ENCODE measurements at places on chromosomes 6 and 20.

DNA sequence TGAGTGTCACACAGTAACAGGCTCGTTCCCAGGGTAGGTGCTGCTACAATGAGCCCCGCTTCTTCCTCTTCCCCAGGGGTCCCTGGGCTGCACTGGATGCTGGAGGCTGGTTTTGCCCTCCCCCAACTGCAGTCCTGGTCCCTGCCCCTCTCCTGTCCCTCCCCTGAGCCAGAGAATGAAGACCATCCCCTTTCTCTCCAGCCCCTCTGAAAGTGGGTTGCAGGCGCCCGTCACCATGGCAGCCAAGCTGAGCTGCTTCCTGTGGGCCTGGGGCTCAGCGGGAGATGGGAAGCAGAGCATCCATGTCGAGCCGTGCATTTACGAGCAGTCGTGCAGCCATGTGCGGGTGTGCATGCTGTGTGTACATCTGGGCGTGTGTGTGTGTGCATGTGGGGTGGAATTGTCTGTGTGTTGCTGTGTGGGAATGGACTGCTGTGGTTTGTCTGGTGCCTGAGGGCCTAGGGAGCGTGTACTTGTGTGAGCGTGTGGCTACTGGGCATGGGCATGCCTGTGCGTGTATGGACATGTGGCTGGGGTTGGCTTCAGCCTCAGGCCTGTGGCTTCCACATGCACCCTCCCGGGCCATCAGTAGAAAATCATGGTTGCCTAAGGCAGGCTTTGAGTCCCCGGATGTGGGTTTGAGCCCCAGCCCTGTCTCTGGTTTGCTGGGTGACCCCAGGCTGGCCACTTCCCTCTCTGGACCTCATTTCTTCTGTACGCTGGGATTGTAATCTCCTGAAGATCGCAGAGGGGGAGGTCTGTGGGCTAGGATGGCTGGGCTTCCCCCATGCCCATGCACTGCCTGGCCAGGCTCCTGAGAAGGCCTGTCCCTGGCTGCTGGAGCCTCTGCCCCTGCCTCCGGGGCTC is 48.8 kb downstream of the SRC start:
- DNase-seq: no peak

- no peak for DNase-seq
These were observed 404 bp downstream of the SLC22A23 start for GRCh38 chr6:3456395-3456897.

DNA sequence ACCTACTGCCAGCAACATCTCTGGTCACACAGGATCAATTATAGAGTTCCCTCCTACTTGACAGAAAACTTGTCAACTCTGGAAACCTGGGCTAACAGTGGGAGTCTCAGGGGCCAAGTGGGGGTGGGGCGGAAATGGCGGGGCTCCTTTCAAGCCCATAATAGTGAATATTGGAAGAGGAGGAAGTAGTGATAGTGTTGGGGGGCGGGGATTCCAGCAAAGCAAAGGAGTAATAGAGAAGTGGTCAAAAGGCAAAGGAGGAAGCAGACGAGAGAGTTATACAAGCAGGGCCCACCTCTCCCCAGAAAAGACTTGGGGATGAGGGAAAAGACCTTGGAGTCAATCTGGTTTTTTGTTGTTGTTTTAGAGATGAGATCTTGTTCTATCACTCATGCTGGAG is 2.1 kb downstream of the DEF6 start:
- no peak for DNase-seq

GRCh38 chr6:167963589-167964057 is 33.8 kb upstream of the KIF25 start:
- no peak for DNase-seq

DNA sequence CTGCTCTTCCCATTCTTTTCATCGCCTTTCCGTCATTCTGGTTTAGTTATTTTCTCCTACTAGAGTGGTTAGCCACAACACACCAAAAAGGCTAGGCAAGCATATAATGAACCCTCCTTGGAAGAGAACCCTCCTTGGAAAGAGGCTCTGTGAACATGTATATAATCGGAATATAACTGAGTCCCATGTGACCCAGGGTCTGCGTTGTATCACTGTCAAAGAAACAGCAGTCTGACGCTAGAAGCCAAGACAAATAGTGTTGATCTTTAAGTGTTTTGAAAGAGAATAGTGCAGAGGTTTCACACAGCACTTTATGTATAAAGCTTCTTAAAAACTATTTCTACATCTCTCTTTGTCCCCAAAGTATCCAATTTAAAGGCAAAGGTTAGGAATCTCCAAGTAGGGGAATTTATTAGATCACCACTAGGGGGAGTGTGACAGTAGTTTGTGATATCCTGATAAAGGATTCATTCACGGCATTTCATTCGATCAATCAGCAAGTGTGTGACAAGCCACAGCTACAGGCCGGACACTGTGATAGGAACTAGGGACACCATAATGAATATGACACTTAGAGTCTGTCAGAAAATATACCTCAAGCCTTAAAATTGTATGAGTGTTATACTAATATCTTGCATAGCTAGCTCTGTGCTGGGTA is 395.3 kb downstream of the CD109 start:
- DNase-seq: no peak

DNA sequence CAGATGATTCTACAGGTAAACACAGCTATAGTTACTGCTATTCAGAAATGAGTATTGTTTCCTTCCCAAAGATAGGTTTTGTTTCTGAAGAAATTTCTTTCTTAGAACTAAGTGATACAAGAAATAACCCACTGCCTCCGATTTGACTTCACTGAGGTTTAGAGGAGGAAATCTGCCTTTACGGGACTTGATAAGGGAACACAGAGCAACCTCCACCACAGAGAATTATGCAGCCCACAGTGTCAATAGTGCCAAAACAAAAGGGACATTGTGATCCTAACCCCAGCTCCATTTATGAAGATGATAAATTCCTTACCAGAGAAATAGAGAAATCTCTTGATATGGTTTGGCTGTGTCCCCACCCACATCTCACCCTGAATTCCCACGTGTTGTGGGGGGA is 164.6 kb downstream of the ZNF217 start:
- DNase-seq: no peak

GRCh38 chr6:68777956-68778355 is 142.9 kb downstream of the ADGRB3 start:
- no peak for DNase-seq

DNA sequence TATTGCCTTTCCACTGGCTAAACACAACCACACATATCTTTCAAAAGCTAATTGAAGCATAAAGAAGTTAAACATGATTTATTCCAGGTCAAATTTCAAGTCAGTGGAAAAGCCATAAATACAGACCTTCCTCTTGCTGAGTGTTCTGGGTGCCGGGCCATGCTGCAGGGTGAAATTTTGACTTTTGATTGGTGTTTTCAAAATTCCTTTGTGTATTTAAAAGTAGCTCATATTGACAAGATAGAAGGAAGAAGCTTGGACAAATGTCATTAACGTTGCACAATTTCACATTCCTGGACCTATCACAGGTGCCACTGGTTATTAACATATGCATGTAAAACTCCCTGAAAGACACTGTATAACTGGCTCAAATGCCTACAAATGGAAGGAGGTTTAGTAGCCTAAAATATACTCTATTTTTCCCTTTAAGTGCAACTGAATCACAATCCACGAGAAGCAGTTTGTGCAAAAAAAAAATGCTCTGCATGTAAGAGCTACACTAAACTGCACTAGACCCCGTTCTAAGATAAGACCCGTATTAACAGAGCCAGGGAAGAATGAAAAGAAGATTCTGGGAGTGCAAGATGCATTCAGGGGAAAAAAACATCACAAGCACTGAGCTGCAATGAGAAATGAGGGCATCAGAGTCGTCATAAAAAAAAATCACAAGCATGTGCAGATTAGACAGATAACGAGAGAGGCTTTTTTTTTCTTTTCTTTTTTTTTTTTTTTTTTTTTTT is 30.4 kb downstream of the ATXN1 start:
- DNase-seq: no peak

Measured in T-helper 9 cell (primary cell).